Lower lobe of right lung (tissue), 2 donors: ENCODE measurements at places on chromosomes 2 and 18.

- DNase-seq = no peak
Observed at GRCh38 chr2:68253219-68254068, 1.1 kb upstream of the PPP3R1 start.

- no peak for DNase-seq
Observed at GRCh38 chr2:23311186-23311585, 73.8 kb upstream of the KLHL29 start.

DNA sequence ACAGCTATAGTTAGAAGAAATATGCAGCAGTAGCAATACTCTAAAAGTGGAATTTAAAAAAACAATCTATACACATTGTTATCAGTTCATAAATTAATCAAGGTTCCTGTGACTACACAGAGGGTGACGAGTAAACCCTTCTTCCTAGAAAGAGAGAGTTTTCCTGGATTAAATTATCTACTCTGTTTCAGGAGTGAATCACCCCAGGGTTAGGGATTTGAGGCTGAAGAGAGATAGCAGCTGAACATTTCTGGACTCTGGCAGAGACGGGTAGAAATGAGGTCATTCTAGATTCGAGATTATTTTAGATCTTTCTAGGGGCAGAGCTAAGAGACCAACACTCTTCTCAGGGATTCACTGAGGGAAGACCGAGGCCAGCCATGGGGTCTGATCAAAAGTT lies 38.8 kb upstream of the PMAIP1 start:
- DNase-seq = no peak

DNA sequence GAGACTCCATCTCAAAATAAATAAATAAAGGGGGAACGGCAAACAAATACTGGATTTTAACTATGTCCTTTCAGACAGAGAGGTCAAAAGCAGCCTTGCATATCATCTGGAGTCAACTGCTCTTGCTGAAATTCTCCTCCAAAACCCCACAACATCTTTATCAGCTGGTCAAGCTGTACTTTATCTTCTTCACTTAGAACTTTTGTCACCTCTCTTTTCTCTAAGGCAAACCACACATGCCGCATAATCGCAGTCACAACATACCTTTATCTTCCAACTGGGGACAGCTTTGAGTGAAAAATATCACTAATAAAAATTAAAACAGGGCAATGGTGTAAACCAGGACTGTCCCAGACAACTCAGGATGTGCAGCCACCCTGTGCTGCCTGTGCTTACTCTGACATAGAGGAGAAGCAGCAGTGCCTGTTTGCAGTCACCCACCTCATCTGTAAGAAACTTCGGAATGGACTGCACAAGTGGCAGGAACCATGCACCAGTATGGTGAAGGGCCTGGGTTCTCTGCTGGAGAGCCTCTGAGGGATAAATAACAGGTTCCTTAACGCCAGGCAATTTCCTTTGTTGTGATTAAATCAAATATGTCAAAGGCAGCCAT lies 6.2 kb downstream of the MPPE1 start:
- no peak for DNase-seq

DNA sequence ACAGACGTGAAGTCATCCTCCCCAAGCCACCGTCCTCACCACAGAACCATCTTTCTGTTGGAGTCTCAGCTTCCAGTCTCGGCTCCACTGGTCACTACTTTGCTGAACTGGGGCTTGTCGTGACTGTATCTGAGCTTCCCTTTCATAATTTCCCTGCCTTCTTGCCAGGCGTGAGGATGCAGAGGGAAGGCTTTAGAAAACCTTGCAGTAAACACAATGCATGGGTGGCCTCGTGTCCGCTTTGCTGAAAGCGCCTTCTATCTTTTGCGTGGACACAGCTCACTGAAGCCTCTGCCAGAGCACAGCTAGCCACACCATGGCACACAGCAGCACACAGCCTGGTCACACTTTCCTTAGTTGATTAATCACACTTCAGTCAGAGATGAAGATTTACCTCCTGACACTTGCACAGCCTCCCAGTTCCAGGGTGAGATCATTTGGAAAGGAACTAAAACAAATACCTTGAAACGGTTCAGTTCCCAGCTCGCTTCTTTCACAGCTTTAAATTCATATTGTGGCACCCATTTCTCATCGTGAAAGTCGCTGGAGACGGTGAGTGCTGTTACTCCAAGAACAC lies 2.8 kb upstream of the GPR45 start:
- no peak for DNase-seq

GRCh38 chr18:8952769-8953760 lies 149.4 kb upstream of the NDUFV2 start:
- no peak for DNase-seq

- no peak for DNase-seq
Observed at GRCh38 chr2:37614061-37614738, 57.2 kb downstream of the CDC42EP3 start.

- DNase-seq = no peak
Observed at GRCh38 chr2:97868986-97869721, 126.6 kb downstream of the TMEM131 start.
